ENCODE measurements at places on chromosomes 11 and 22. TPM values are rescaled to one million over a fixed set of nuclear protein-coding genes. Genes with fewer than 3 reads are reported as not detected.

DNA sequence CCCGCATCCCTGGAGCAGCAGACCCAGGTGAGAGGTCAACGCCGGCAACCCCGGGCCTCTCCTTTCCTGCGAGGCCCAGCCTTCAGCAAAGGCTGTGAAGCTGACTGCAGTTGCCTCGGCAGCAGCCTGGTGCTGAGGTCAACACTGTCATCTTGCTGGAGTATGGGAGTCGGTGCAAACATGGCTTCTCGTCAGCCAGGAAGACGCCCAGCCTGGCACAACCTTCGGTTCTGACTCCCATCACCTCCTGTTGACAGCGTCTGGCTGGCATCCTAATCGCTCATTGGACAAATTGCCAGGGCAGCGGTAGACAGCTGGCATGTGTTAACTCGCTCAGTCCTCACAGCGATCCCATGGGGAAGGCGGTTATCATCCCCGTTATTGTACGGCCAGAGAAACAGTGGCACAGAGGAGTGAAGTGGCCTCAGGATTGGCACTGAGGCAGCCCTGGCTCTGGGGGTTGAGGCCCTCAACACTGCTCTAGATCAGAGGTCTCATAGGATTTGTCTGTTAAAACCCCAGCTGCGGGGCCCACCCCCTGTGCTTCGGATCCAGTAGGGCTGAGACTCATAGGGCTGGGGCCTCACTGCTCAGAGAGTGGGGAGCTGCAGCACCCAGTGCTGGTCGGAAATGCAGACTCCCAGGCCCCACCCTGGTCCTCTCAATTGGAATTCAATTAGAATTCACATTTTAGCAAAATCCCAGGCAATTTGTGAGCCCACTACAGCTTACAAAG, 39.3 kb upstream of the TP53I11 start:
- DNase-seq = no peak

- no peak for DNase-seq
These were observed 35.7 kb downstream of the TP53I11 start for GRCh38 chr11:44915004-44915403.

The PDGFB gene
- 47.0 TPM for total RNA-seq

DNA sequence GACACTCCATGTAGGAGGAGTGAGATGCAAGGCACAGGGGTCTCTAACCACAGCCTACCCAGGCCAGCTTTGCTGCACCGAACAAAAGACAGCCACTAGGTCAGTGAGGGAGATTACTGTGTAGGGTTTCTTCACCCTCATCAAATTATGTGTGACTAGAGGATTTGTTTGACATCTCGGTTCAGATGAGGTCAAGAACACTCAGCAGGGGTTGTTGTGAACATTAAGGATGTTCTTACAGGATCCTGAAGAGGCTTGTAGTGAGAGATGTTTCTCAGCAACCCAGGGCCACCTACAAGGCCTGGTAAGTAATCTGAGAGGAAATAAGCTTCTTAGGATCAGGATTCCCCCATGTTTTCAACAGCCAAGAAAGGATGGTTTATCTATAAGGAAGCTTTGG, 202.1 kb downstream of the NXPE2 start:
- no peak for DNase-seq

Data from dermis microvascular lymphatic vessel endothelial cell (primary cell).